Vagina (tissue), 2 donors: ENCODE measurements at places on chromosomes 5 and 9.
A peak's percentile ranks its signal among the peaks of the same experiment; 100 is the strongest.

GRCh38 chr9:130893341-130894101 lies 3.1 kb downstream of the QRFP start:
- DNase-seq: no peak

DNA sequence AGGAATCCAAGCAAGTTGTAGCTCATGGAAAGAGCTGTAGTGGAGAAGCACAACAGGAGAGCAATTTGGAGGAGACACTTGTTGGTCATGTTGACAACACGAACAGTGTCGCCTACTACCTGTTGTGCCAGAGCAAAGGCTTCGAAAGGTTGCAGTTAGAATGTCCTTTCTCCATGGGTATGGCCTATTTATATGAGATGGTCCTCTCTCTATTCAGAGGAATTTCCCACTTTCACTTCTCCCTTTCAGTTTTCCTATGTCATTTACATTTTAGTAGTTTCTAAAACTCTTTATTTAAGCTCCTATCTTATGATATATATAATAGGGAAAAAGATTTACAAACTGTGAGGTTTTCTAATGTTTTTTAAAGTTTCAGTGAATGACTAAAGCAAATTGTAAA lies at the start of gene IFNB1:
IFNB1 (minus strand) TSS at position 162 of the 400 bp plus-strand sequence; CDS start at position 89, 73 bp downstream.
- no peak for DNase-seq

DNA sequence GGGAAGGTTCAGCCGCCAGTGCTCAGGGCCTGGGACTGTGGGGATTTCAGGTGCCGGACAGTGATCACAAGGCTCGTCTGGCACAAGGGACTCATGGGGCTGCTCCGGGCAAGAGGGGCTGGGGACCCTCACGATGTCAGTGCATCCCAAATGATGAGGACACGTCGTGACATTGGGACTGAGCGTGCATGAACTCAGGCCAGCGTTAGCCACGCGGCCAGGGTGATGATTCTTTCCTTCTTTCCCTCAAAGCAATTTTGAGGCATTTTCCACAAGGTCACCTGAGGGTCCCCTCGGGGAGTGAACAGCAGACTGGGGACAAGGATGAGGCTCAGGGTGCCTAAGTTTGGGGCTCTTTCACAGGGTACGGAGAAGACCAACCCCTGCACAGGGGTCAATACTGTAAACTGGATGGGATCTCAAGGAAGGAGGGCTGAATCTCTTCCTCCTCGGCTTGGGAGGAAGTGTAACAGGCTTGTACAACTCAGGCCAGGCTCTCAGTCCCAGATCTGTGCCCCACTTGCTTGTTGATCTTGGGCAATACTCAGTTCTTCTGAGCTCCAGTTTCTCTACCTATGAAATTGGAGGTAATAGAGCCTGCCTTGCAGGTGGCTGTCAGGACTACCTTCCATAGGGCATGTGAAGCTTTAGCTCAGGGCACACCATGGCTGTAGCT lies 78.5 kb downstream of the PRRT1B start:
- no peak for DNase-seq

GRCh38 chr9:92974161-92974661 lies 26.9 kb downstream of the FGD3 start:
- DNase-seq: no peak

- no peak for DNase-seq
Observed at GRCh38 chr9:77811832-77812231, 163.7 kb upstream of the GNA14 start.

- no peak for DNase-seq
Observed at GRCh38 chr5:176796411-176796810, 13.9 kb upstream of the UNC5A start.

DNA sequence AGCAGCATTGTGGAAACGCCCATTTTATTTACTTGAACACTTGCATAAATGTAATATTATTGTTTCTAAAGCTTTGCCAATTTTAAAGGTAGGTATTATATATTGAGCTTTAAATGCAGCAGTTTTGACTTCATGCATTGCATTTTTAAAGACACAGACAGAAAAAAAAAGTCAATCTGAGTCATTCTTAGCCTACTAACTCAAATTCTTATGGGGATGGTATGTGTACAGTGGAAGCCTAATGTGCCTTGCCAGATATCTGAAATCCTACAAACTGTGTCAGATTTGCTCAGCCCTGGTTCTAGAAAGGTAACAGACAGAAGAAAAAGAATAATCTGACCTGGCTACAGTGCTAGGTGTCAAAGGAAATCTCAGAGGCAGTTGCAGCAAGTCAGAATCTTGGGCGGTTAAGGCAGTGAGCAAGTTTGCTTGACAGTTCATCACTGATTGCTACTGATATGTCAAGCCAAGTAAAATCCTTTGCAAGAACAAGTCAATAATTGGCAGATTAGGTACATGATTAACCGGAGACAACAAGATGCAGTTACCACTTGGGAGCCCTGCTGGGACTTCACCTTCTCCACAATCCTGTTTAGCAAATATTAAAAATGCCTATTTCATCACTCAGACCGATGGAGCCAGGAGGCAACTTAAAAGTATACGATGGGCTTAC lies 224.8 kb upstream of the WWC1 start:
- no peak for DNase-seq

DNA sequence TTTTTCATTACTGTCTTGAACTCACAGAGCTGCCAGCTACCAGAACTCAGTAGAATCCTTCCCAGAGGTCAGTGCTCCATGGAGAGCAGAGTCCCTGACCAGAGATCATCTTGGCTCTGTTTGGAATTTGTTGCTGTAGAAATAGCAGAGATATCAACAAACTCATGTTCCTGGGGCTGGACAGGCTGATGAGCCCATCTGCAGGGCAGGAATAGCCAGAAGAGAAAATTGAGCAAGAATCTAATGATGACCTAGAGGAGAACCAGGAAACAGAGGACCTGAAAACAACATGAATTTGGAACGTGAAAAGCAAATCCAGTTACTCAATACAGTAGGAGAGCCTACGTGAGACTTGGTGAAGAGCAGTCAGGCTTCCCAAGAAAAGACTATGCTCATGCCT lies 437.8 kb downstream of the PLK2 start:
- no peak for DNase-seq

DNA sequence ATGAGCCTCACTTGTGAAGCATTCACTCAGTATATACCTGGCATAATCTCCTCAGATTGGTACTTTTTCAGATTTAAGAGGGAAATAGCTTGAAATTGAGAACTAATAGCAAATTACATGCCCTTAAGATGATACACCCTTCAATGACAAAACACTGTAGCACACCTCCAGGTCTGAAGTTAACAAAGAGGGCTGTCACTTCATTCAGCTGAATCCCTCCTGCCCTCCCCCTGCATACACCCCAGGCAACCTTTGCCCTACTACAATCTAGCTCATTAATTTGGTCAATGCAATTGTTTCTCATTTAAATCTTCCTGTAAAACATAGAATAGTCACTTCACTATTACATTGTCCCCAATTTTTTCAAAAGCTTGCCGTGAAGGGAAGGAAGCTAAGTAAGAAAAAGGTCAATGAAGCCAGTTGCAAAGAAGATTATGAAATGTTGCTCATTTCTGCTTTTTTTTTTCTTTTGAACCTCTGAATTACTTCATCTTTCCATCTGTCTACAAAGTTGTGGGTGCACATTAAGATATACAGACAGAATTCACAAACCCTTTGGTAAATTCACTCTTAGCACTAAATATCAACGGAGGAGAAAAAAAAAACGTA lies 294.8 kb upstream of the PTGER4 start:
- no peak for DNase-seq

DNA sequence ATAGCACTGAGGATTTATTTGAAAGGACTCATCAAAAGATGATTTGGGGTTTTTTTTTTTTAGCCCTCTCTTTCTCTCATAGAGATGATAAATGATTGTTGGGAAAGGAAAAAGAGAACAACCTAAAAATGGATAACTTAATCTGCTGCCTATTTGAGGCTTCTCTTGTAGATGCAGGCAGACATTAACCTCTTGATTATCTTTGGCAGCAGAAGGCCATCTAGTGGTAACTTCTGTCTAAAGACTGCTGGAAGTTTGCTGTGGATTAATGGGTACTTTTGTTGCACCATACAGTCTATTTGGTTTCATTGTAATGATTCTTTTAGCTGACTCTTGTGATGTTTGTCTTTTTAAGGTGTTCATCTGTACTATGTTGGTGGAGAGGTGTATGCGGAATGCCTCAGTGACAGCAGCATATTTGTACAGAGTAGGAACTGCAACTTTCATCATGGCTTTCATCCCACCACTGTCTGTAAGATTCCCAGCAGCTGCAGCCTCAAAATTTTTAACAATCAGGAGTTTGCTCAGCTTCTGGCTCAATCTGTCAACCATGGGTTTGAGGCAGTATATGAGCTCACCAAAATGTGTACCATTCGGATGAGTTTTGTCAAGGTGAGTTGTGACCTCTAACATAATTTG lies 18.8 kb downstream of the SMIM32 start:
- DNase-seq: no peak

GRCh38 chr9:120477534-120478001 lies 102.4 kb downstream of the CDK5RAP2 start:
- no peak for DNase-seq

DNA sequence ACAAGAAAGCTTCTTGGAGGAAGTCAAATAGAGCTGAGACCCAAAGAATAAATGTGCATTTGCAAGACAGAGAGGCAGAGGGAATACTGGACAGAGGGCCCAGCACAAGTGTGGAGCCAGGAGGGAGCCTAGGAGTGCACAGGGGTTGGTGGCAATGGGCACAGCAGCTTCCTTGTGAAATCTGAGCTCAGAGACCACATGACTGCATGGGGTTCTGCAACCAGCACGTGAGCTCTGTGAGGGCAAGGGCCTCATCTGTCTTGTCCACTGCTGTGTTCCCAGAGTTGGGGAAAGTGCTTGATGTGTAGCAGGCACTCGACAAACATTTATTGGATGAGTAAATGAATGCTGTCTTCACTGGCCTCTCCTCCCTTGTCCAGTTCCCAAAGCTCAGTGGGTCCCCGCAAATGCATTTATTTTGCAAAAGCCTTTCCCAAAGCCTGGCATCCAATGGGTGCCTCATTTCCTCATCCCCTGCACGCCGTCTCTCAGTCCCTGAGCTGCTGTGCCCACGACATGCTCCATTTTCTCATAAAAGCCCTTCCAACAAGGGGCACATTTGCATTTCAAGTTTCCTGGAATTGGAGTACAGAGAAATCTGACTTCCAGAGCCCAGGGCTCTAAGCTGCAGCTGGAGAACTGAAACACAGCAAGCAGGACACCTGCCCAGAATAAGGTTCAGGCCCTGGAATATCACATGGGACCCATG lies 58.5 kb downstream of the KCNIP1 start:
- DNase-seq: no peak

DNA sequence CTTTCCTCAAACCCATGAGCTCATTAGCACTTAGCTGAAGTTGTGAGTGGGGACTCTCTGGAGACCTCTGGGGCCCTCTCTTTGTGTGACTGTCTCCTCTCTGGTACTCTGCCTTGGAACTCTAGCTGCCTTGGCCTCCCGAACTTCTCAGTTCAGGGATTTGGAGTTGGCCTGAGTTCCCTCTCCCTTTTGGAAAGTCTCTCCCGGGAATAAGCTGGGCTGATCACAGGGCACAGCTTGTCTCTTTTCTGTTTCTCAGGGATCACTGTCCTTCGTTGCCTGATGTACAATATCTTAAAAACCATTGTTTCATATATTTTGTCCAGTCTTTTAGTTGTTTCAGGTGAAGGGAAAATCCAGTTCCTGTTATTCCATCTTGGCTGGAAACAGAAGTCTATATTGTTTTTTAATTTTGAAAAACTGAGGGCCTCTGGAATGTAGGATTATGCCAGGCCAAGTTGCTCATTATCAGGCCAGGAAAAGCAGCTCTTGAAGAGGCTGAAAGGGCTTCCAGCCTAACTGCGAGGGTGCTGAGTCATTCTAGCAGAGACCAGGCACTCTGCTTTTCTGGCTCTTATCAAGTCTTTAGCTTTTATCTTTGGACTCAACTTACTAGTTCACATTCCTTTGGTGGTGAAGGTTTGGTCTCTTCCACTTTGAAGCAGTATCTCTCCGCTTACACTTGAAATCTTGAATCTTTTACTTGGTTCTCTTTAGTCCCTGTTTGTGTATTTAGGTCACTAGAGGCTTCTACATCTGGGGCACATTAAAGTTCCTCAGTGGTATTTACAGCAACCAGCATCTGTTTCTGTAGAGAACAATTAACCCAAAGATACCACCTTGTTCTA lies 8.4 kb upstream of the RGS3 start:
- no peak for DNase-seq

- DNase-seq: no peak
Observed at GRCh38 chr5:1443171-1443570, 2.1 kb downstream of the SLC6A3 start.

- no peak for DNase-seq
Observed at GRCh38 chr5:172528440-172528839, 74.1 kb upstream of the SH3PXD2B start.

GRCh38 chr5:168427224-168427623 lies 59.0 kb upstream of the RARS1 start:
- DNase-seq: no peak

- peak; percentile 62 for DNase-seq
Observed at GRCh38 chr9:121823451-121824169, 172.2 kb downstream of the DAB2IP start.

DNA sequence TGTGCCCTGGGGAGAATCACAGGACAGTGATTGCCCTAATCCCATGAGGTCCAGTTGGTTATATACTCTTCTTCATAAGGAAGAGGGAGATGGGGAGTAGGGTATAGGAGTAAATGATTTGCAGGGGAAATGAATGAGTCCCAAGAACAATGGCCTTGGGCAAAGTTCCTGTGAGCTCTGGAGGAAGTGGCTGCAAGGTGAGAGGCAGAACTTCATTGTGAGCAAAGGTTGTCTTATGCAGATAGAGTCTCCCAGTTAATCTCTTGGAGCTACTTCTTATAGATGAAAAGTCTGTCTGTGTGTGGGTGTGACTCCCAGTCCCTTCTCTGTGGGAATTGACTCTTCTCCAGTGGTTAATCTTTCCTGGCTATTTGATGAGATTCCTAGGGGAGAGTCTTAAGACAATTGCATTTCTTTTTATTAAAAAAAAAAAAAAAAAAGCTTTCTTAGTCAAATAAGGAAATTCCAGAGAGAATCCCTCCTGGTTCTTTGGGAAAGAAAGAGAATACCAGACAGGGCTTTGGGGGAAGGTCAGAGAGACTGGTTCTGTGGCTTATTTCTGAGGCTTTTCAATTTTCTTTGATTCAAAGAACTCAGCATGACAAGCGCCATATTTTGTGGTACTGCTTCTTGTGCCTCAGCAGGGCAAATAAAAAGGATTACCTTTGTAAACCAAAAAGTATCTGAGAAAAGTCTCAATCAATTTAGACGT lies 33.6 kb upstream of the MEGF10 start:
- no peak for DNase-seq

- DNase-seq: no peak
Observed at GRCh38 chr5:95369782-95370181, 21.4 kb upstream of the FAM81B start.
